ENCODE measurements at places on chromosomes 2 and 18.

DNA sequence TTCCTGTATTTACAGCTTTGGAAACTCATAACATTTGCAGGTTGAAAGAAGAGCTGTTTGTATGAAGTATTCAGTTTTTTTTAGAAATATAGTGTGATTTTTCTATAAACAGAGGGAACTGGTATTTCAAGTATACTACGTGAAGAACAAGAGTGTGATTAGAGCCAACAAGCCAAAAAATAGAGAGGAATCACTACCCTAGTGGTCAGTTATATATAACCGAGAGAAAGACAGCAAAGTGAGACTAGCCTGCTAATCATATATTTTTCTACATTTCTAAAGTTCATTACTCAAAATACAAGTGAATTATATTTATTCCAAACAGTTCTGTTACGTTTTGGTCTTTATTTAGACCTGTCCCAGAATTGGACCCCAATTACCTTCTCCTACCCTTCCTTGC lies 444.8 kb upstream of the NRP2 start:
- DNase-seq, result no peak

- no peak for DNase-seq
Observed at GRCh38 chr18:31581498-31582197, 10.0 kb upstream of the TTR start.

GRCh38 chr2:109055435-109055834 lies 66.4 kb upstream of the EDAR start:
- DNase-seq, result no peak

DNA sequence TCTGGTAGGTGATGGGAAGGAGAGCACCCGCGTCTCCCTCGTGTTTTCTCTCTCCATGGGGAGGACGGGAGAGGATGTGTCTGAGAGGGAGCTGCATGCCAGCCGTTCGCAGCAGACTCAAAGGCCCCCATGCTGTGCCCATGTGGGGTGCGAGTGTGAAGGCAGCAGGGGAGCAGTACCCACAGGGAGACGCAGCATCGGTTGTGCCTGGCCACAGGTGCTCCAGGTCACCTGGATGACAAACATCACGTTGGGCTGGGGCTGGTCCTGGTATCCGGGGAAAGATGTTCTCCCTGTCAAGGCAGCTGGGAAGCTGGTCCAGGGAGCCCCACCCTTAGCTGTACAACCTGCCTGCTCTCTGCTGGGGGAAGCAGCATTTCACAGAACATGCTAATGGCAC lies 119.5 kb upstream of the SALL3 start:
- DNase-seq, result no peak

DNA sequence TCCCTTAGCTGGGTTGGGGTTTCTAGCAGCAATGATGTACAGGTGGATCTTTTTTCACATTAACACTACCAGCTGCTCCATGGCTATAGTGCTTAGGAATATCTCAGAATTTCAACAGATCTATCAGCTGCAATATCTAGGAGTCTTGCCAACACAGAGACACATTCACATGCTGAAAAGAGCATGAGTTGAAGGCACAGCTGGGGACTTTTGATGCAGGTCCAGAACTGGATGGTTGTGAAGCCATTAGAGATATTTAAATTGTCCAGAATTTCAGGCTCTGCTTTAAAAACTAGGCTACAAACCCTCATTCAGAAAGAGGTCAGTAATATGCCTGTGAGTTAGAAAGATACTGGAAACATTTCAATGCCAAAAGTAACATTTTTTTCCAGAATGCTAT lies 122.2 kb upstream of the CCDC195 start:
- no peak for DNase-seq

- DNase-seq, result no peak
Observed at GRCh38 chr2:58709687-58710354, 468.7 kb upstream of the FANCL start.

- no peak for DNase-seq
Observed at GRCh38 chr2:29916571-29916970, 4.8 kb downstream of the ALK start.

- no peak for DNase-seq
Observed at GRCh38 chr2:35298493-35298892, 1057.1 kb upstream of the CRIM1 start.

- DNase-seq, result no peak
Observed at GRCh38 chr2:237475704-237476141, 11.3 kb upstream of the MLPH start.

DNA sequence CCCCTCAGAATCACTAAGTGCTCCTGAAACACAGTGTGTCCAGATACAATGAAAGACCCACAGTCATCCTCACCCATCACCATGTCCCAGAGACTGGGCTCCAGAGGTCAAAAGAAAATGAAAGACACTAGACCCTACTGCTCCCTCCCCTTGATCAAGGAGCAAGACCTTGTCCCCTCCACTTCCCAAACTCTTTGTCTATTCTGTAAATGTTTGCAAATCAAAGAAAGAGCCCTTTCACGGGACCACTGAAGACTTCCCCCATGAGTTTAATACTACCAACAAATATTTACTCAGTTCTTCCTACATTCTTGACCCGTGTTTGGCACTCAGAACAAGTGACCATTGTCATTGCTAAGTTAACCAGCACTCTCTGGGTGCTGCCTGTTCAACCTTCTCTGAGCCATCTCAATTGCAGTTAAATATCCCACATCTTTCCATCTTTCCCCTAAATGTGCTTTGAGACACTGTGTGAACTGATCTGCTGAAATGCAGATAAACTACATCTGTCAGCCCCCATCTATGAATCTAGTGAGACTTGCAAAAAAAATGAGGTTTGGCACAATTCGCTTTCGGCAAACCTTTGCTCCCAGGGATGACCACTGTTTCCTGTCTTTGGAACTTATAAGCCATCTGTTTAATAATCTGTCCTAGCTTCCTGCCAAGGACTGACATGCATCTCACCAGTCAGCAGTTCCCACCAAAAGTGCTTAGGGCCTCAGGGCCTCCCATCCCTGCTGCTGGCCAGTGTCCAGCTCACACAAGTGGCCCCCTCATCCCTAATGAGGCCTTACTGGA lies 170.3 kb downstream of the GFPT1 start:
- DNase-seq, result no peak

- no peak for DNase-seq
Observed at GRCh38 chr18:25881149-25881548, 209.3 kb downstream of the SS18 start.

- no peak for DNase-seq
Observed at GRCh38 chr2:156352911-156353310, 20.4 kb upstream of the NR4A2 start.

- no peak for DNase-seq
Observed at GRCh38 chr2:17263570-17263968, 254.7 kb downstream of the RAD51AP2 start.

- DNase-seq, result no peak
Observed at GRCh38 chr2:68970566-68971265, 3.7 kb upstream of the GKN1 start.

DNA sequence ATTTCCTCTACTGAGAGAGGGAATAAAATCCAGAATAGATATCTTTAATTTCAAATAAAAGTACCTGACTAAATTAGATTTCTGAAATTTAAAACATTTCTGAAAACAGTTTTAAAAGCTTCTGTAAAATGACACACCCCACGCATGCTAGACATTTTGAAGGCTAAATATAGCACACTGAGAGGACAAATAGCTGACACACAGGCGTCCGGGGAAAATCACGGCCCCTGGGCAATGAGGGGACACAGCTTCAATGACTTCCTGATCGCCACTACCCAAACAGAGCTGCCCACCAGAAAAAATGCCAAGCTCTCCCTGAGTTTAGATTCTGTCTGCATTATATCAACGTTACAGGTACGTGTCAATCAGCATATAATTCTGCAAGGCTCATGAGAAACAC lies 10.9 kb downstream of the TBC1D8 start:
- DNase-seq, result no peak

DNA sequence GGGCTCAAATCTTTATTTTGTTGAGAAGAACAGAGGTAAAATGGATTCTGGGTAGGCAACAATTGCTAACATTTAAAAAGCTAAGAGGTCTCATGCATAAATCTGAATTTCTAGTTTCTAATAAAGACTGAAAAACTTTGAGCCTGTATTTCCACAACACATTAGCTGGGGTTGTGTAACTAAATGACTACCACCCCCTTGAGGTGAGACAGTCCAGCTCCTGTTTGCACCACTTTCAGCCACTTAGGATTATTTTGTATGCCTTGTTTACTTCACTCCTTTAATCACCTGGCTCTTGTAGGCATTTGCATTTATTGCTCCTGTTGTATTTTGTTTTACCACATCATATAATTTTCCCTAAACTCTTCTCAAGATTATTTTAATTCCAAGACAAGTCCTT lies 376.6 kb downstream of the PTH2R start:
- DNase-seq, result no peak

DNA sequence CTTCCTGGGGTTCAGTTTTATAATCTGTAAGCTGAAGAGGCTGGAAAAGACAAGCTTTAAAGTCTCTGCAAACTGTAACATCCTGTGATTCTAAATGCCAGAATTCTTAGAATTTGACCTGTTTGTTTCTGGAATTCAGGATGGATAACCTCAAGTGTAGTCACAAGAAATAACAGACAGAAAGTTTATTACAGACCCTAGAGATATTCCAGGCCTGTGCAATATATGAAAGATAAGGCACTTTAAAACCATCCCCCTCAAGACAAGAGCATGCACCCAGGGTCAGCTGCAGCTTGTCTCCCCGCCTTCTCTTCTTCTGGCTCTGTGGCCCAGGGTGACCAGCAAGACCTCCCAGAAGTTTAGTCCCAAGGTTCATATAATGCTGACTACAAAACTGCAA lies 298.7 kb upstream of the ACVR2A start:
- DNase-seq, result no peak

- DNase-seq, result no peak
Observed at GRCh38 chr18:60668583-60668982, 296.0 kb upstream of the MC4R start.

GRCh38 chr2:23460993-23461392 lies 76.0 kb downstream of the KLHL29 start:
- DNase-seq, result no peak

GRCh38 chr2:119253114-119253702 lies 29.6 kb downstream of the STEAP3 start:
- DNase-seq, result no peak

- DNase-seq, result no peak
Observed at GRCh38 chr2:239874636-239875356, 150.3 kb downstream of the NDUFA10 start.

GRCh38 chr18:23494992-23495391 lies 8.3 kb upstream of the RMC1 start:
- no peak for DNase-seq

- DNase-seq, result no peak
Observed at GRCh38 chr2:160209516-160209856, 9.4 kb upstream of the ITGB6 start.

DNA sequence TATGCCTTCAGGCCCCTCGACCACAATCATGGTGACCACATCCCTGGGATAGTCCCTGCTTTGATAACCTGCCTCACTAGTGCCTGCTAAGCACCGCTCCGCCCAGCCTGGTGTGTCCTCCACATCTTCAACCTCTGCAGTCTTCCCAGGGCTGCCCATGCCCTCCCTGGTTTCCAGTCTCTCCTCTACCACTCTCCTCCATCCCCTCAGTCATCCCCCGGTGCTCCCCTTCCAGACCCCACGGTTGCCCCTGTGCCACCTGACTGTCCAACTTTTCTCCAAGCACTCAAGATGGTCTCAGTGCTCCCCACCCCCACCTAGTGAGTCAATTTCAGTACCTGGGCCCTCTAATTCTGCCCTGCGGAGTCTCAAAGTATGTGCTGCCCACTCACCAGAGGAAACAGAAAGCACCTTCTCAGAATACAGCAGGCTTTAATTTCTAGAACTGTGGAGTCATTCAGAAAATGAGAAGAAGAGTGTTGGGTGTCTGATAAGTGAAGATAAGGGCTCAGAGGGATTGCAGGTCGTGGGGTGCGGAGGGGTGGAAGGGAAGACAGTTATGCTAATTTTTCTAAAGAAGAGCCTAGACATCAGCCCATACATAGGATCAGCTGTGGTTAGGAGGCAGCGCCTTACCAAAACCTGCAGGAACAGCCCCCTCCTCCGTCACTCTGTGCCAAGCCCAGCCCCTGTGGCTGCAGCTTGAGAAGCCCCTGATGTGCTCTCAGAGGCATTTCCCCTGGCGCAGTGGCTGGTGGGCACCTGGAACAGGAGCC lies 53.6 kb upstream of the CAB39 start:
- no peak for DNase-seq

- no peak for DNase-seq
Observed at GRCh38 chr2:16548036-16548435, 117.6 kb downstream of the CYRIA start.

DNA sequence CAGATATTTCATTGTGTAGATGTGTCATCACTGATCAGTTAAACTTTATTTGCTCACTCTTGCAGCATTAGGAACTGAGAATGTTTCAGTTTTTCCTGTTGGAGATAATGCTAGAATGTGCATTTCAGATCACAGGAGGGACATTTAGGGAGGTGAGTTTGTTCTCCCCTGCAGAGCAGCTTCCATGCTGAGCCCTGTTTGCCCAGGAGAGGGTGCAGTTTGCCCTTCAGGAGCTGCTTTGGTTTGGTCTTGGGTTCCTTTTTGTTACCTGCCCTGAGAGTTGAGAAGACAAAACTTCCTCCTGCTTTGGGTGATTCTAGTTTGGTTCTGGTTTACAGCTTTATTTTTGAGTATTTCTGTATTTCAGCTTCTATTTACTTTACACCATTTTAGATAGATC lies 49.9 kb downstream of the DGKD start:
- DNase-seq, result no peak

DNA sequence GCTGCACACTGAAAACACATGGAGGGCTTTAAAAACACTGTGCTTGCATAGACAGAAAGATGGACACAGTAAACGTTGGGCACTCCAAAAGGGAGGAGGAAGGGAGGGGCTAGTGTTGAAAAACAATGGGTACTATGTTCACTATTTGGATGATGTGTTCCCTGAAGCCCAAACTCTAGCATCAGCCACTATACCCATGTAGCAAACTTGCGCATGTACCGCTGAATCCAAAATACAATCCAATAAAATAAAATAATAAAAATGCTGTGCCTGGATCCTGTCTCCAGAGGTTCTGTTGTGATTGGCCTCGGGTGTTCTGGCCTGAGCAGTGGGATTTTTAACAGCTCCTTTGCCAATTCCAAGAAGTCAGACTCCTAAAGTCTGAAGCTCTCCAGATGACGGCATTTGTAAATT lies 166.0 kb downstream of the TMEM182 start:
- no peak for DNase-seq

GRCh38 chr18:8911408-8912340 lies 190.8 kb upstream of the NDUFV2 start:
- DNase-seq, result no peak

DNA sequence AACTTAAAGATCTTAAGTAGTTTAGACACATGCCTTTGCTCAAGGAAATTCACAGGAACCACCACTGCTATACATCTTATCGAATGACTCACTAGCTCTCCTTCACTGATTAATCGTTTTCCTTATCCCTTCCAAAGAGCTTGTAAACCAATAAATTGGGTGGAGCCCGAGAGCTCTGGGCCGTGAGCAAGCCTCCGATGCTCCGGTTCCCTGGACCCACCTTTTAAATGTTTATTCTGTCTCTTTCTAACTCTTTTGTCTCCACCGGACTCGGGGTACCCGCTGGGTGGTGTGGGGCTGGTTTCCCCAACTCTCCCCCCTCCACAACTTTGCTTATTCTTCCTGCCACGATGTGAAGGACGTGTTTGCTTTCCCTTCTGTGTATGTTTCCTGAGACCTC lies 292.9 kb upstream of the TMEFF2 start:
- no peak for DNase-seq

All from NCI-H187 treated with DMSO at 0.1 percent for 48 hours (cell line).